ENCODE measurements at places on chromosomes 16 and 17.
A peak's percentile ranks its signal among the peaks of the same experiment; 100 is the strongest.

DNA sequence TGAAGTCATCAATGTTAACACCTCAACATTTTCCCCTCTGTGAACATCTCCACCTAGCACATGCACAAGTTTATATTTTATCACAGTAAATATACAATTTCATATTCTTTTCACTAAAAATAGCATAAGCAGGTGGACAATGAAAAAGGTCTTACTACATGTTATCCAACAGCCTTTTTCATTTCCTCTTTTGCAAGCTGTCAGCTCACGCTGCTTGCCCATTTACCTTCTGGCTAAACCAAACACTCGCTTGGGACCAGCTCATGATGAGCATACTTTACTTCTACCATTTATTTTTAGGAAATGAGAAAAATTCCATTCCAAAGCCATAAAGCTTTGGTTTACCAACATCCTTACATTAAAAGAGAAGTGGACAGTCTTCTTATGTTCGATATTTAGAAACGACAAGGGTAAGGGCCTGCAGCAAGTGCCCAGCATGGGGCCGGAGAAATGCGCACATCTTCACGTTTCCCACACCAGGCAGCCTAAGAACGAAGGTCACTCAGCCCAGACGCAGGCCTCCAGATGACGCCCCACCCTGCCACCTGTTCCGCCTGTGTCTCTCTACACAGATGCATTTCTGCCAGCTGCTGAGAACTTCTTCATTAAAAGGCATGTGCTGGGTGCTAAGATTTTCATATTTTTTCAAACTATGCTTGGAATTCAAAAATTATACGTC is 13.9 kb downstream of the SNN start:
- no peak for DNase-seq

GRCh38 chr16:28151180-28151579 is 60.6 kb downstream of the XPO6 start:
- DNase-seq, result no peak

DNA sequence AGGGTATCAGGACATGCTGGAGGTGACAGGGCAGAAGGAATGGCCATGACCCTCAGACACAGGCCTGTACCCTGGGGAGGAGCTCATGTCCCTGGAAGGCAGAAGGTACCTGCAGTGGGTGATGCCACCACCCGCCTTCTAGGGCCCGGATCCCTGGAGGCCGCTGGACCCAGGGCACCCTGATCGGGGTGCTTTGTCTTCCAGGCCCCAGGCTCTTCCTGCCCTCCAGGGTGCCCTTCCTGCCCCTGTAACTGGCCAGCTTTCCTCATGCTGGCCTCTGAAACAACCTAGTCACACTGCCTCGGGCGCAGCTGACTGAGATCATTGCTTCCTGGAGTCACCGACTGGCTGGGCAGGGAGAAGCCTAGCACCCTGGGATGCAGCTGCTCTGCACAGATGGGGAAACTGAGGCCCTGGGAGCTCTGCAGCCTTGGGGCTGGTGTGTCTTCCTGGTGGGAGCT is 5.8 kb downstream of the ADCY7 start:
- no peak for DNase-seq

- no peak for DNase-seq
Measured at GRCh38 chr16:89176147-89176690, 4.7 kb downstream of the CDH15 start.

DNA sequence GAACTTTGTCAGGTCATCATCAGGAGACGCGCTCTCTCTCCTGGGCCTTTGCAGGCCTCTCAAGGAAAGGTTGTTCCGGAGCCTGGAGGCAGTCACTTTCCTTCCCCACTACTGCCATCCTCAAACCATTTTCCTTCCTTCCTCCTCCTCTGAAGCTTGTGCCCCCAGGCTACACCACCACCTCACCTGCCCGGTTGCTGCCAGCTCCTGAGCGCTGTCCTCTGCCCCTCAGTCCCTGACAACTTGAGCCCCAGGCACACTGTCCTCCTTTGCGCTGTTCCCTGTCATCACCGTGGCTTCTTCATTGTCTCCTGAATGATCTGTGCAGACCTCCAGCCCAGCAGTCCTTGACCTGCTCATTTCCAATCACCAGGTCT is 18.9 kb downstream of the CDRT4 start:
- DNase-seq, result peak; percentile 73

All from ELF-1 (cell line).